ENCODE measurements at places on chromosomes 4 and X. TPM values are rescaled to one million over a fixed set of nuclear protein-coding genes. Genes with fewer than 3 reads are reported as not detected.

- no peak for DNase-seq
These were observed 80.5 kb upstream of the TMEM150C start for GRCh38 chr4:82642331-82642730.

DNA sequence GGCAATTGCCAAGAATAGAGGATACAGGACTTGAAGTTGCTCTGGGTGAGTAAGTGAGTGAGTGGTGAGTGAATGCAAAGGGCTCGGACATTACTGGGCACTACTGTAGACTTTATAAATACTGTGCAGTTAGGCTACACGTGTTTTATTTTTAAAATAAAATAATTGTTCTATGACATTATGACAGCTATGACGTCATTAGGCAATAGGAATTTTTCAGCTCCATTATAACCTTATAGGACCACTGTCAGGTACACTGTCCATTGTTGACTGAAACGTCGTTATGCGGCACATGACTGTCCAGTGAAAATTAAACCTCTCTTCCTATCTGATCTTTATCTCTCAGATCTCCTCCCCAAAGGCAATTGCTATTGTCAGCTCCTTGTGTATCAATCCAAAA lies 5.1 kb upstream of the TASL start:
- no peak for DNase-seq

- peak; percentile 55 for DNase-seq
These were observed at the start of gene NSUN7 for GRCh38 chr4:40749717-40750460. Gene NSUN7 (plus strand): TSS chr4:40749955. CDS start chr4:40750694, 739 bp downstream.

PF4V1 gene
- not detected for total RNA-seq

STPG2 gene
- not detected for total RNA-seq

SCML2 gene
- 0.35 TPM for total RNA-seq

DNA sequence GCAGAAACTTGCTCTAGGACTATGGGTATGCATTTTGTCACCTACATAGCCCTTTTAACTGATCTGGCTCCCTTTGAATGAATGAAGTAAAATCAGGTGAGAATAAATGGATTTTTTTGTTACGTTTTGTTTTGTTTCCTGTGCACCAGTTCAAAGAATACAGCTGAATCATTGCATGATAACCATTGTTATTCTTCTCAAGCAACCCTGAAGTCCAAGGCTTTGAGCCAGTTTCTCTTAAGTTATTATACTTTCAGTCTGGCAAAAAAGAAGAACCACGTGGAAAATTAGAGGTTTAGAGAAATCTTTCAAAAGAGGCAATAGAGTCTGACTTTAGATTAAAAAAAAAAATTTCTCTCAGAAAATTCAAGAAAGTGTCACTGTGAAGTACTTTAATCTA lies 398.6 kb upstream of the TECRL start:
- DNase-seq, result no peak

- no peak for DNase-seq
These were observed 189.3 kb upstream of the ANXA3 start for GRCh38 chr4:78362310-78362709.

- DNase-seq, result no peak
These were observed 24.6 kb downstream of the BEX3 start for GRCh38 chrX:103400931-103401330.

DNA sequence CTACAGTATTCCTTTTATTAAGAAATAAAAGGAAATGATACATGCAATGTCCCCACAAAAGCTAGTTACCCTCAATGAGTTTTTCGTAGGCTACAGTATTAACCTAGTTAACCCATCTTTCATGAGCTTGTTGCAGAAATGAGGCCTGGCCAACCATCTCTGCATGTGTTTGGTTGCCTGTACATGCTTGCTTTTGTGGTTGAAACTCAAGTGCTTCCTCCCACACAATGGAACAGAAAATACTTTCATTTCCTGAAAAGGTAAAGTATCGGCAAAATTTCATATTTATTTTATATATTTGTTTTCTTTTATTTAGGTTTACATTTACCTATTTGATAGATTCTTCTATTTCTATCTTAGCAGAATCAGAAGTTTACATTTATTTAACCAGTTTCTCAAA lies 214.6 kb upstream of the FAM241A start:
- DNase-seq, result no peak

SYAP1 gene
- 35.0 TPM for total RNA-seq

DNA sequence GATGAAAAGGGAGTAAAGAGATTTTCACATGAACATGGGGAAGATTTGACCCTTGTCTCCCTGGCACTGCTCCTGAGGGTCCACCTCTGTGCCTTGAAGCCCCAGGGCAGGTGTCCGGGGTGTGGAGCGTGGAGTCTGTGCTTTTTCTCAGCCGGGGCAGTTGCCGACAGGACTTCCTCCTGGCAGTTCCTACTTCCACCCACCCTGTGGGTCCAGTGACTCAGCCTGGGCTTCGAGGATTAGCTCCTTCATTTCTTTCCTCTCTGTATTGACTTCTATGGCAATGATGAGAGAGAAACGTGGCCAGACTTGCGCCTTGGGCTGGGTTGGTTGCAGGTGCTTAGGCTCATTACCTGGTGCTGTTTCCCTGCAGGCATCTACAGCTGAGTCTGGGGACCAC lies 35.9 kb upstream of the CLCN4 start:
- no peak for DNase-seq

GRCh38 chr4:189835505-189835904 lies 105.2 kb upstream of the FRG1 start:
- no peak for DNase-seq

FAM156B gene
- 26.6 TPM for total RNA-seq

GRCh38 chr4:74449571-74450297 lies 4.8 kb downstream of the AREG start:
- no peak for DNase-seq

Data from Peyer's patch (tissue), 4 donors.